Activated T-cell treated with anti-CD3 and anti-CD28 coated beads, Interleukin-2, amount 50 U/mL, for 24 hours (primary cell): ENCODE measurements at places on chromosomes 5 and 9.

DNA sequence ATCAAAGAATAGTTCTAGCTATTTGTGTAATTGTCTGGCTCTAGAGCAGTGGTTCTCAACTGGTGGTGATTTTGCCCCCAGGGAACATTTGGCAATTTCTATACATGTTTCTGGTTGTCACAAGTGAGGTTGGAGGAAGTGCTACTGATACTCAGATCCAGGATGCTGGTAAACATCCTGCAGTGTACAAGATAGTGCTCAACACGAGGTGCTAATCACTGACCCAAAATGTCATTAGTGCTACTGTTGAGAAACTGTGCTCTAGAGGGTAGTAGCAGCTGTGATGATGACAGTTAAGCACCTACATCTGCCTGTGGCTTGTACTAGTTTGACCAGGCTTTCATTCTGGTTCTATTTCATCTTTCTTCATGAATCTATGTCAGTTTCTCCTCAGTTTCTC lies 22.1 kb downstream of the LRRC19 start:
- DNase-seq = no peak

- no peak for DNase-seq
These were observed 79.6 kb upstream of the MAST4 start for GRCh38 chr5:66516550-66516949.

GRCh38 chr9:134722120-134722701 lies 80.6 kb downstream of the COL5A1 start:
- DNase-seq = no peak

DNA sequence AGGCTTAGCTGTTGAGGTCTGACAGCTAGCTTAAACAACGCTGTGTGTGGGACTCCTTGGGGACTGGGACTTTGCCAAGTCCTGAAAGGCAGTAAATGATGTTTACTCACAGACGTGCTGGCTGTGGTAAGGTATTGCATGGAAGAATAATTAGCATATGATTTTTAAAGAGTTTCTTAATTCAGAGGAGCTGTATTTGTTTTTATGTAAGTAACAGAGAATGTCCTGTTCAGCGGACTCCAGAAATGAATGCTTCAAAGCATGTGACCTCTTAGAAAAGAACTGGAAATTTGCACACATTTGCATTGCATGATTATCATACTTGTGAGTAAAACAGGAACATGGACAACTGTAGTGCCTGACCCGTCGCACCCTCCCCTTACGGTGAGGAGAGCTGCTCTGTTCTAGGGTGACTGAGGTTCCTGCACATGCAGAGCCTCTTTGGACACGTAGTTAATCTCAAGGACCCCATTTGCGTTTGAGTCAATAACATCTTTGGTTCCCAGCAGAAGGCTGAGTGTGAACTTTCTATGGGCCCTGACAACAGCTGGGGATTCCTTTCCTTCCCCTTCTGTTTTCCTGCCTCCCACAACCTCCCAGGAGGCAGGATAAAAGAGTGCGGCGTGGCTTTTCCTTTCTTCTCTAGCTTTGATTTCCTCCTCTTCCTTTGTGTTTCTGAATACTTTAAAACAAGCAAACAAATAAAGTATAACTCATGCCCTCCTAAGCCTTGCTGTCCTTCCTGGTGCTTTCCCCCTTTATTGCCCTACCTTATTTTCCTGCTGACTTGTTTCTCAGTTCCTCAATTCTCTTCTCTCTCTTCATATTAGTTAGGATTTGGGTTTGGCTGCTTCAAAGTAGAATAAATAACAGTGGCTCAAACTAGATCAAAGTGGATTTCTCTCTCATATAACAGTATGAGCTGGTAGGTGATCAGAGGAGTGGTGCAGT lies 157.2 kb upstream of the CD180 start:
- DNase-seq = no peak

DNA sequence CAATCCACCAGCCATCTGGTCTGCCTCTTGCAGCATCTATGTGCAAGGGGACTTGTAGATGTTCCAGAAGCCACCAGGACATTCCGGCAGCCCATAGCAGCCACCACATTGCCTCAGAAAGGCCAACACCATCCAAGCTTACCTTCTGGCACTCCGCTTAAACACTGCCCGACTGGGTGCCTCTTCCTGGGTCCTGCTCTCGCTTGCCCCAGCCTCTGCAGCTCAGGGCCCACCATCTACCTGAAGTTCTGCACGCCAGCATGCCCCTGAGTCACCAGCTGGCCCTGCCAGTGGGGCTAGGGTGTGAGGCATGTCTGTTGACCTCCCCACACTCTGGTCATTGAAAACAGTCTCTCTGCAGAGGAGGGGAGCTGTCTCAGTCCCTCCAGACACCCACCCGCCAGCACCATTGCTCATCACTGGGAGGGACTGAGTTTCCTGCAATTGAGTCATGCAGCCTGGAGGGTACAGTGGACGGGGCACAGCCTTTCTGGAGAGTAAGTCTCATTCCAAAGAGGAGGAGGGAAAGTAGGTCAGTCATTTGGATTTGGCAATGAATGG lies 16.9 kb upstream of the COL5A1 start:
- DNase-seq = no peak

DNA sequence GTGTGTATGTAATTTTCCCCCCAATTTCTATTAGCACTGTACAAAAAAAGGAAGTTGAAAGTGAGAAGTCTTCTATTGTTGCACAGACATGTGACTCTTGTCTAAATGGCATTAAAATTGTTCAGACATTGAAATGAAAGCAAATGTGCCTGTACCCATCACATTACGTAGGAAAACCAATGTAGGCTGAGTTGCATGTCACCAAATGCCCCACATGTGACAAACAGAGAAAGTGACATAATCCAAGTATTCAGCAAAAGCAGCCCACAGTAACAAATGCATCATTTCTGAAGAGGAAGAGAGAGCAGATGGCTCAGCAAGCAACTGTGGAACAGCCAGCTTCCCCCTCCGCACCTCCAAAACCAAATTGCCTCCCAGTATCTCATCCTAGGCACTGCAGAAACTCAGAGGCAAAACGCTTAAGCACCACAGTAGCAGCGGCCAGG lies 161.5 kb upstream of the NR4A3 start:
- DNase-seq = no peak

- DNase-seq = no peak
These were observed 46.8 kb downstream of the EGFLAM start for GRCh38 chr5:38305148-38305547.

DNA sequence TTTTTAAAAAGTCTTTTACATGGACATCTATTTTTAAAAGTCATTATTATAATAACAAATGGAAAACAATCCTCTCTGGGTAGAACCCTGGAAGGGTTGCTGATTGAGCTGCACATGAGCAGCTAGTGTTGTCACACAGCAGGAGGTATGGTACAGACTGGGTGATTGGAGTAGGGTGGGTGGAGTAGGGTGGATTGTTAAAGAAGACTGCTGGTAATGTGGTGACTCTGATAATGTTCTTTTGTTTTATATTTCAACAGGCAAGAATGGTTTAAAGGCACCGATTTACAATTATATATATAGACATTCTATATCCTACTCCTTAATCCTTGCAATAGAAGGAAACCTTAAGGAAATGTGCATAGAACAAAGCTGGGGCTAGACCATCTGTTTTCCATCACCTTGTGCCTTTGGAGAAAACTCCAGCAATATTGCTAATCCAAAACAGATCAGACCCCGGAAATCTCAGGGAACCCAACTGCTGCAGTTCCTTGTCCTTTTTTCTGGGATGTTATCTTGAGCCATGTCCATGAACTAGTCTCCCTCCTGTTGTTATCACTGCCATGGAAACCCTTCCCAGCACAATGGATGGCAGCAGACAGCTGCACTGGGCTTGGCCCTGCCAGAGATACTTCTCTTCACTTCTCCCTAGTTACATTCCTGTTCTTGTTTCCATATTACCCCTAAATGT lies 129.7 kb downstream of the YIPF5 start:
- DNase-seq = no peak

DNA sequence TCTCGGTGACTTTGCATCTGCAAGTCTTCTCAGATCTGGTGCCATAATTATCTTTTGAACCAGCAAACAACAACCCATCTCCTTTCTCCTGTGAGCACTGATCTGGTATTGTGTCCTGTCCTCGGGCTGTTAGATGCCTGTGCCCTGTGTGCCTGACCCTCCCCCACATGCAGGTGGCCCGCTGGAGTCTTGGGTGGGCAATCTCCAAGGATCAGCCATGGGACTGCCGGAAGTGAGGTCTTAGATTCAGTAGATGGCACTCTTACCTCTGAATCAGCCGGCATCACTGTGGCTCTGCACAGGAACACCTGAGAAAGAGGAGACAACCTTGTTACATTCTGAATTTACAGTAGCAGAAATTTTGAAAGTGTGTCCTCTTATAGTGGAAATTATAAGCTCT lies 172.4 kb downstream of the IRX2 start:
- no peak for DNase-seq

DNA sequence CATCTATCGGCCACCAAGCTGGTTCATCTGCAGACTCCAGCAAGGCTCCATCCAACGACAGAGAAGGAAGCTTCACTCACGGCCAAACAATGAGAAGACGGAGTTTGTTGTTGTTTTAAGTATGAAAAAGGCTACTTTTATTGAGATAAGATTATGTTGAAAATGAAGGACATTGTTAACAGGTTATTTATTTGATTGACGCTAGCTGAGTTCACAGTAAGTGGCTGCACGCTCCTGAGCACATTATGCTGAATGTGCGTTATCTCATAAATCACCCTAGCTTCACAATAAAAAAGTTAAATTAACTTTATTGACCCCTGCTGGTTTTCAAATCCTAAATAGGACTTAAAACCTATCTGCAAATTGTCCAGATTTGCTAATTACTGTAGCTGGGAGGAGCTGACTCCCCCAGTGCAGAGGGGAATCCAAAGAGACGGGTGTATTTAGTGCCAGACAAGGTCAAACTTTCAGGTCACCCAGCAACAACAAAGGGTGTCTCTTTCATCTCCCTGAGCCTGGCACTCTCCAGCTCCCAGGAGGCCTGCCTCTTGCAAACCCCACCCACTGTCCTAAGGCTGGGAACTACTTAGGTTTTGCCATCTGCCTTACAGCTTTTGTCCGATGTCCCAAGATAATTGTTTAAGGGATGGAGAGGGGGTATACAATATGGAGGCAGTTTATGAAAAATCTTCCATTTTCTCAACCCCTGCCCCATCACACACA lies 129.2 kb downstream of the ZDHHC21 start:
- DNase-seq = no peak

DNA sequence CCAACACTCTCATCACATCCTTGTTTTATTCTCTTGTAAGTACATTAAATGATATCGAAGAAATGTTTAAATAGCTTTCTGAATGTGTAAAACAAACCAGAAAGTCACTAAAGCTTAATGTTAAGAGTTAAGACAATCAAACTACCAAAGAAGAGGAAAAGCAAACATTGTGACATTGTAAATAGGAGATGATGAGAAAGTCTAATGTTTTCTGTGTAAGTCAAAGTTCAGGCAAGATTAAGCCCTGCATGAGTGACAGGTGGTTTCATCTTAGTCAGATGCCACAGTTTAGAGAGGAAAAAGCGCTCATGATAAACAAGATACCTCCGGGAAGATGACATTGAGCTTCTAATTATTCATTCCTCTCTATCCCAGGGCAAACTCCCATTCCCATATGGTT lies 50.9 kb upstream of the PHYKPL start:
- no peak for DNase-seq

- DNase-seq = no peak
These were observed 57.2 kb upstream of the PPARGC1B start for GRCh38 chr5:149672701-149673476.

DNA sequence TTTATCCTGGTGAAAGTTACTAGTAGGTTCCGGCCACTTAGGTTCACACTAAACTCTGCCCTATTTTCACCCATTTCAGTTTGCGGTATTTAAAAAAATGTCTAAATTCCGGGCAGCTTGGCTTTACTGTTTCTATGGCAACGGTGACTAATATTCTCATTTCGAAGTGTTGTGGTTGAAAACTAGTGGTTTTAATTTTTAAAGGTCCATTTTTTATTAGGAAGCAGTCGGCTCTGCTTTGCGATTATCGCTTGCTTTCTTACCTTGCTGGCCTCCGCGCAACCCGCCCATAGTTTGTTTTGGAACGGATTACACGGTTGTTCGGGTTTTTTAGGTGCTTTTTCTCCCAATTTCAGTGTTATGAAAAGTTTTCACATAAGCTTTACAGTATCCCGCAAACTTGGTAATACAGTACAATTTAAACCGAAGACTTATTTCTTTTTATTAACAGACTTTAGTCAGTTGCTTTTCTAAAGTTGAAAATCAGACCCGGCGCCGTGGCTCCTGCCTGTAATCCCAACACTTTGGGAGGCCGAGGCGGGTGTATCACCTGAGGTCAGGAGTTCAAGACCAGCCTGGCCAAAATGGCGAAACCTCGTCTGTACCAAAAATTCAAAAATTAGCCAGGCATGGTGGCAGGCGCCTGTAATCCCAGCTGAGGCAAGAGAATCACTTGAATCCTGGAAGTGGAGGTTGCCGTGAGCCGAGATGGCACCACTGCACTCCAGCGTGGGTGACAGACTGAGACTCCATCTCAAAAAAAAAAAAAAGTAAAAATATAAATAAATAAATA lies 1.6 kb downstream of the KDM4C start:
- DNase-seq = peak; percentile 48

DNA sequence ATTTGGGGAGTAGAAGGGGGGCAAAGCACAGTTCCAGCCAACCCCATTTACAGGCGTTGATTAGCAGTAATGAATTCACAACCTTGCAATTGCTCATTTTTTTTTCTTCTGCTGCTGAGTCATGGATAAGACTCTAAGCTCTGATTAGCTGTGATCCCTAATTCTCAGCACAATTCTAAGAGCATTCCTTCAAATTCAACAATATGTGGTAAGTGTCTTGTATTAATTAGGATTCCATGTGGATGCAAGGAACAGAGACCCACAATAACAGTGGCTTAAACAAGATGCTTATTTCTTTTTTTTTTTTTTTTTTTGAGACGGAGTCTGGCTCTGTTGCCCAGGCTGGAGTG lies 133.4 kb downstream of the PALM2AKAP2 start:
- DNase-seq = no peak

DNA sequence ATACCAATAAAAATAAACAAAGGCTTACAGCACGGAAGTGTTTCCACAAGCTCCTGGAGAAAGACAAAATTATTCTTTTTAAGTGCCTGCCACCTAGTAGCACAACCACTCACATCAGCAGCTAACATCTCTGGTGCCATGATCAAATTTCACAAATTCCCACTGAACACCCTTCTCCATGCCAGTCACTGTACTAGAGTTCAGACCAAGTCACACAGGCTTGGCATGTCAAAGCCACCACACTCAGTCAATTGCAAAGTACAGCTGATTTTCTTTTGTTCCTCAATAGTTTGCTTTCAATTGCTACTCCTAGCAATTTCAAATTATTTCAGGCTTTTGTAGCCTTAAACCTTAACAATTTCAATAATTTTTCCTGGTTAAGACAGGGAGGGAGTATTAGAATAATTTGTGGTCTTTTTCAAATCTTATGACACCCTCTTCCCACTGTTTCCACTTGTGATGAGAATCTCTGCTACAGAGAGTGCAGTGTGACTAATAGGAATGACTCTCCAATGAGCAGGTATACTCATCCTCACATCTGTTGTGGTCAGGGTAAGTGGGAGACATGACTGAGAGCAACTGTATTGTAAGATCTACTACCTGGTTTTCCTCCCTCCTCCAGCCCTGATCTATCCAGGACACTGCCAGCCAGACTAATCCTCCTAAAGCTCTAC lies 46.2 kb downstream of the RNF145 start:
- no peak for DNase-seq
